ENCODE measurements at places on chromosomes 16 and 17.

DNA sequence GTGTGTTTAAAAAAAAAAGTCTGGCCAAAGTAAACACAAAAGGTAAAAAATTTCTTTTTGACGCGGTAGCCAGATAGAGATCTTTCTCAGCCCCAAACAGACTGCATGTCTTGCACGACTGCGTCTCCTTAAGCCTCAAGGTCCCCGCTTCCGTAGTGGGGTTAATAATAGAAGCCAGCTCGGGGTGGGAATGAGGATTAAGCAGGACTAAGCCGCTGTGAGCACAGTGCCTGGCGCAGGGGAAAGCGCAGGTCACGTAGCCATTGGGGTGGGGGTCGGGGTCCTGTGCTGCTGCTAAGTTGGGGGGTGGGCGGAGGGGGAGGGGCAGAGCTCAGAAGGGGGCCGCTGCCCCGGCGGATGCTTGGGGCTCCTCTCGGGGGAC, 521 bp downstream of the GGA2 start:
- DNase-seq = peak; percentile 29

DNA sequence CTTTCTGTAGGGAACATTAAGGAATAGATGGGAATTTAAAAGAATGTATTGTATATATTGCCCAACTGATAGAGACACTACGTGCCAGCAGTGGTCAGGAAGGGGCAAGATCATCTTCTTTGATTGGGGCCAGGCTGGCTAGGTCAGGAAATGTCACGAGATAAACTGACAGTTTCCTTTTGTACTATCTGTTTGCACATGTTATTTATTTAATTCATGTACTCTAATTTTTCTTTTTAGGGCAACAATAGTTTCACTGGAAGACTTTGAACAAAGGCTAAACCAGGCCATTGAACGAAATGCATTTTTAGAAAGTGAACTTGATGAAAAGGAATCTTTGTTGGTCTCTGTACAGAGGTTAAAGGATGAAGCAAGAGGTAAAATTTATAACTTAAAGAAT, 12.6 kb downstream of the NDEL1 start:
- no peak for DNase-seq

- peak; percentile 41 for DNase-seq
Observed at GRCh38 chr16:546909-547770, 13.1 kb upstream of the PRR35 start.

DNA sequence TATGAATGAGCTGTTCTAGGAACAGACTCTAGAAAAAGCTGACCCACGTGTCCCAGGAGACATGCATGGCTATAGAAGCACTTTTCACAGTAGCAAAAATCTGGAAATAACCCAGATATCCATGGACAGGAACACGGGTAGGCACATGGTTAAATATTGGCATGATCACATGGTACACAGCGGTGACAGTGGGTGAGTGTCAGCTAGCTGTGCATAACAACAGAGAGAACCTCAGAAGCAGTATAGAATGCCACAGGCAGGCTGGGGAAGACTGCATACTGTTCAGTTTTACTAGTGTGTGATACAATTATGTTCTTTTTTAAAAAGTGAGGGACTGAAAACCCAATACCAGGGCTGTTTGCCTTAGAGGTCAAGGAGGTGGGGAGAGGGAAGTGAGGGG, 31.4 kb downstream of the EPN2 start:
- no peak for DNase-seq

DNA sequence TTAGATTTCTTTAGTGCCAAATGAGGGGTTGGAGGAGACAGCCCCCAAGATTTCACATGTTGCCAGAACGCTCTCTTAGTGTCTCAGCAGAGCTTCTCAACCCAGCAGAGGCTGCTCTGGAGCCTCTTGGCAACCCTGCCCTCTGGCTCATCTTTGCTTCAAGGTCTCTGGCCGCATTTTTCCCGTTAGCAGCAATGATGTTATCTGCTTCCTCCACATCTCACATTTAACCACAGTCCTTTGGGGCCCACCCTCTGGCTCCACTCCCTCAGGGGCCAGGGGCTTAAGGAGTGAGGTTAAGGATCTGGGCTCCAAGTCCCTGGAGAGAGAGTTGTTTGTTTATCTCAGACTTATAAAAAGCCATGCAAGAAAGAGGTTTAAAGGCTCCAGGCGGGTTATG, 3.3 kb upstream of the XYLT1 start:
- DNase-seq = peak; percentile 48
